Activated naive CD4-positive, alpha-beta T cell treated with anti-CD3 and anti-CD28 coated beads, Interleukin-2, amount 50 U/mL, for 72 hours (primary cell): ENCODE measurements at places on chromosomes 5 and 9.

GRCh38 chr9:18184401-18184800 is 289.6 kb upstream of the ADAMTSL1 start:
- DNase-seq = no peak

- DNase-seq = no peak
Observed at GRCh38 chr9:111839987-111840386, 45.2 kb upstream of the SHOC1 start.

DNA sequence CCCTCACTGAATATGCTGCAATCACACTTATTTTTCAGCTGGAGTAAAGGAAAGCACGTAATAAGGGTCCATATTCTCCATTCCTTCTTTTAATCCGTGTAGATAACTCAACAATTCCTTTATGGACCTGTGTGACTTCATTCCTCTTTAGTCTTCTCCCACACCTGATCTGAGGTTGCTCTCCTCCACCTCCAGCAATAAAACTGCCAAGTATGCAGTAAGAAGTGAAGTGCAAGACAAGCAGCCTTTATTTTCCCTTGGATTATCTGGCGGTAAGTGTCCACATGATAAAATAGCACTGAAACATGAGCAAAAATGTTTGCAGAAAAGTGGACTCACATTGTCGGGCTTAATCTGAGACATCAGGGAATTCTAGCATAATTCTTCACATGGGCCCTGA is 13.8 kb downstream of the DEPDC1B start:
- no peak for DNase-seq

GRCh38 chr9:129834489-129835127 is 467 bp downstream of the C9orf78 start:
- DNase-seq = no peak

DNA sequence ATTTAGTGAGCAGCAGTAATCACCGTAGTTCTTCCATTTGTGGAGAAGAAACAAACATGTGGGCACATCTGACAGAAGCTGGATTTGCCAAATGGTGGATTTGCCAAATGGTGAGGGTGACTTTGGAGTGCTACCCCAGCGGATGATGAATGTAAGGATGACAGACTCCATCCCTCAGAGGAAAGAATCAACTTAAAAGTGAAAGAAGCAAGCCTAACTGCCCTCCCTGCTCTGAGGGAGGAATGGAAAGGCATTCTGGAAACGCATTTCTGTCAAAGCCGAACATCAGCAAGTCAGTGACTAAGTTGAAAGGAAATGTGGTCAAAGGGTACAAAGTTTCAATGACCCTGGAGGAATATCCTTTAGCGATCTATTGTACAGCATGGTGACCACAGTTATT is 143.5 kb downstream of the GPBP1 start:
- no peak for DNase-seq

DNA sequence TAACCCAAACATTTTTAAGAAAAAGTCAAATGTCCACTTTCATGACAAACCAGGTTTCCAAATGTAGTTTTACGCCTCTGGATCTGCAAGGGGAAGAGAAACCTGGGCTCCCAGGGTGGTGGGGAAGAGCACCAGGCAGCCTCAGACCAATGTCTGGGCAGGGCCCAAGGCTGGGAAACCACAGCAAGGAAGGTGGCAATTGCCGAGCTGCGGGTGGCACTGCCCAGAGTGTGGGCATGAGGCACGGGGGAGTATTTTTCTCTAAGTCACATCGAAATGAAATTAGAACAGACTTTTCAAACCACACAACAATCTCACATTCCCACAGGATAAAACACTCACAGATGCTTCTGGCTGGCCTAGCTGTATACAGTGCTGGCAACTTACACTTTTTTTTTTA is 32.6 kb upstream of the RASGEF1C start:
- no peak for DNase-seq

GRCh38 chr9:1490341-1491232 is 440.4 kb downstream of the DMRT2 start:
- no peak for DNase-seq

- no peak for DNase-seq
Observed at GRCh38 chr9:85302938-85303756, 438.6 kb downstream of the AGTPBP1 start.

DNA sequence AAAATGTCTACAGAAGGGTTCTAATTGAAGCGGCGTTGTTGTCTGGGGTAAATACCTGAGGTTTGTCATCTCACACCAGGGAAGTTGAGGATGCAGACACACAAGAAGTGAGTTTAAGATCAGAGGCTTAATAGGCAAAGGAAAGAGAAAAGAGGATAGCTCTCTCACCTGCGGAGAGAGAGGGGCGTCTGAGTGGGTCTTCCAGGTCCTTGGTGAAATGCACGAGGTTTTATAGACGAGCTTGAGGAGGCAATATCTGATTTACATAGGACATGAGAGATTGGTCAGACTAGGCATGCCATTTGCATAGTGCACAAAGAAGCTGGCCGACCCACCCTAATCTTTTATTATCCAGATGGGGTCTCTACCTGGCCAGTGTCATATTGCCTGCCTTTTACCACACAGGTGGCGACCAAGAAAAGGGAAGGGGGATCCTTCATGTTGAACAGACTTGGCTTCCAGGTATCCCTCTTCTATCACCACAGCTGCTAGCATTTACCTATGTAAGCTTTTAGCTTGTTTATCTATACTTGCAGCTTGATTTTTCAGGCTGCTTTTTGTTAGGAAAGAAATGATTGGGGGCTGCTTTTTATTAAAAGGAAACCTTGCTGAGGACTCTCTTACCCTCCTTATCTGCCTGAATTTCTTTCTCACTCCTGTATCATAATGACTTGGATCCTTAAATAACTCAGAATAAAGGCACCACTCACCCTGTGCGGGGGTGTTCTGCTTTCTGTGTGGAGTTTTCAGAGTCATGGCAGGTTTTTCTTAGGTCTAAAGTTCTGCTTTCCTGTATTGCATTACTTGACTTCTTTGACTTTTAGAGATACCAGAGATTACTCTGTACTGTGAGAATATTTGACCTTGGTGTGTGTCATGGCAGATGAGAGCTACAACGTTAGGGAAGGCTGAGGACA is 9.4 kb upstream of the GLT6D1 start:
- no peak for DNase-seq

DNA sequence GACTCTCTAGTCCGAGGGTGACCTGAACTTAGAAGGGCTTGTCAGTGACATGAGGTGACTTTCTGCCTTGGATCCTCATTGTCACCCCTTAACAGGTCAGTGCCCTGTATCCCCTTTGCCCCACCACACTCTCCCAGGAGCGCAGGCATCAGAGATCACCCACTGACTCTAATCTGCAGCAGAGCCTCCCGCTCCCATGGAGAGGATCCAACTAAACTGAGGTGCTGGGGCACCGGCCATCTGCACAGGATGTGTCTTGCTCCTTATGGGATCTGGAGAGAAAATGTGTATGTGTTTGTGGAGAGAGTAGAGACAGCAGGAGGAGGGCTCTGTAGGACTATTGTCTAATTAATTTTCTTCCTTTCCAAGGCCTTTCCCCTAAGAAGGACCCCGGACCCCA is 213.7 kb downstream of the ROR2 start:
- DNase-seq = no peak

DNA sequence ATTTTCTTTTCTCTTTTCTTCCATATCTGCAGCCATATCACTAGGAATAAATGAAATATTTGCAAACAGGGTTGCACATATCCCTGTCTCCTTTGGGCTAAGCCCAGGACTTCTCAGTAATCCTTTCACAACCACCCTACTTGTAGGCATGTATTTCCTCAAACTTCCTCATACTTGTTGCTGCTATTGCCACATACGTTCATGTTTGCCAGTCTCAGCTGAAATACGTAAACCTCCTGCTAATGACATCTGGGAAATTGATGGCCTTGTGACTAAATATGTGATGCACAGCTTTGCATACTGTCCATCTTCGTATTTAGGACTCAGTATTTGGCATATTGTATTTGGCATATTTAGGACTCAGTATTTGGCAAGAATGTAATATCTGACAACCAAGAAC is 224.6 kb downstream of the PLK2 start:
- no peak for DNase-seq

DNA sequence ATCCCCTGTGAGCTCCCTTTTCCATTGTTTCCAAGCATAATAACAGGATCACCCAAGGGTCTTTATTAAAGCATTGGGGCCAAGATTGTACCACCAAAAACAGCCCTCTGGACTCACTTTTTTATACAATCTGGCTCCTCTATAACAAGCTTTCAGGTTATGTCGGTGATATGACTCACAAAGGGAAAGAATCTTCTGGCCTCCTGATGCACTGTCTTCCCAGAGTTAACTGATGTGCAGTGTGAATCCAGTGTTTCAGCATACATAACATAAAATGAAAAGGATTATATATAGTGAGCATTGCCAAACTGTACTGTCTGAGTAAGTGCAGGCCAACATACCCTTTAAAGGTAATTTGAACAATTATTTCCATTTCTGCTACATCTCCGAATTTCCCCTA is 33.9 kb upstream of the MAN2A1 start:
- no peak for DNase-seq

- no peak for DNase-seq
Observed at GRCh38 chr9:133513214-133514100, 11.3 kb downstream of the MYMK start.

DNA sequence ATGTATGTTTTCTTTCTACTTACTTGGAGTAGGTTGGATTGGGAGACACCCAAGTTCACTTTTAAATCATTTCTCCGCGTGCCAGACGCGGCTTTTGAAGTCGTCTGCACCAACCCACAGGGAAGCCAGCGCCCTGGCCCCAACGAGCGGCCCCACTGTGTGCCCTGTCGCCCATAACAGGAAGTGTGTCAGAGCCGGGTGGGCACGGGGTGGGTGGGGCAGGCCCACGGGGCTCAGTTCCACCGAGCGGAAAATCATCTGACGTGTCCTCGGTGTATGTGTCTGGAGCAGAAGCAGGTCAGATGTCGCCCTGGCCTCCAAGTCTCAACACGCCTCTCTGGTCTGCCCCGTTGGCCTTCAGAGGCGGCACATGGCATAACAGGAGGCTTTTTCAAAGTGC is 22.7 kb upstream of the SMIM23 start:
- DNase-seq = no peak

- DNase-seq = no peak
Observed at GRCh38 chr9:115855458-115856133, 298.0 kb upstream of the PAPPA start.

- DNase-seq = no peak
Observed at GRCh38 chr9:131473198-131473885, 29.4 kb upstream of the POMT1 start.

GRCh38 chr9:87428659-87429058 is 69.0 kb upstream of the DAPK1 start:
- DNase-seq = no peak

- peak; percentile 28 for DNase-seq
Observed at GRCh38 chr5:172494630-172495505, 40.5 kb upstream of the SH3PXD2B start.

GRCh38 chr5:78537821-78538220 is 110.8 kb downstream of the LHFPL2 start:
- DNase-seq = no peak

GRCh38 chr9:129170229-129170628 is 7.8 kb downstream of the IER5L start:
- no peak for DNase-seq

DNA sequence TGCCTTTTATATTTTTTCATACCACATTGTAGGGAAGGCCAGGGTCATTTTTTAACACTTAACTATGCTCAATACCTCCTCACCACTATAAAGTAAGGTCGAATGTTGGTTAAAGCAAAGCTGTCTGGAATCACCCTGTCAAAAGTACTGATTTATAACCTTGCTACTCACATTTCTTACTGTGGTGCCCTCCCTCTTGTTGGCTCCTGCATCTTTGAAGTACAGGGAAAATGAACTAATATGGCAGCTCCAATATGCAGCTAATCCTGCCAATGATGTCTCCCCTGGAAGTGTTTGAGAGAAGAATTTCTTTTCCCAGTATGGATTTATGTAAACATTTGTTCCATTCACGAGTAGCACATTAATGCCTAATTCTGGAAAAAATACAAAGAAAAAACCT is 108.4 kb upstream of the RPS23 start:
- DNase-seq = no peak

DNA sequence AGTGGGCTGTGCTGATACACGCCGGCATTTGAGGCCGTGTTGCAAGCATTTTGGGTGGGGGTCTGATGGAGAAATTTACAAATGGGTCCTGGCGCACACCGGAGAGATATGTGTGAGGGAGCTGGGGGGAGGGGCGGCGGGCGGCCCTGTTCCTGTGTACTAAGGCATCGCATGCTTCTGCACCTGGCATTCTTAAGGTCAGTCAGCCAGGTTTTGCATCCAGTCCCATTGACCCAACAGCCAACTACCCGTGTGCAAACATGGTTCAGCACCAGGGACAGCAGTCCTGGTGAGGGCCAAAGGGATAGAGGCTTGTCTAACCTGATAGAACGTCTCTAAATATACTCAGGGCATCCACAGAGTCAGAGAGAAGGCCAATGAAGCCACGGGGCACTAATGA is 839 bp downstream of the GABRG2 start:
- no peak for DNase-seq

GRCh38 chr5:2738700-2739359 is 12.6 kb downstream of the IRX2 start:
- no peak for DNase-seq

DNA sequence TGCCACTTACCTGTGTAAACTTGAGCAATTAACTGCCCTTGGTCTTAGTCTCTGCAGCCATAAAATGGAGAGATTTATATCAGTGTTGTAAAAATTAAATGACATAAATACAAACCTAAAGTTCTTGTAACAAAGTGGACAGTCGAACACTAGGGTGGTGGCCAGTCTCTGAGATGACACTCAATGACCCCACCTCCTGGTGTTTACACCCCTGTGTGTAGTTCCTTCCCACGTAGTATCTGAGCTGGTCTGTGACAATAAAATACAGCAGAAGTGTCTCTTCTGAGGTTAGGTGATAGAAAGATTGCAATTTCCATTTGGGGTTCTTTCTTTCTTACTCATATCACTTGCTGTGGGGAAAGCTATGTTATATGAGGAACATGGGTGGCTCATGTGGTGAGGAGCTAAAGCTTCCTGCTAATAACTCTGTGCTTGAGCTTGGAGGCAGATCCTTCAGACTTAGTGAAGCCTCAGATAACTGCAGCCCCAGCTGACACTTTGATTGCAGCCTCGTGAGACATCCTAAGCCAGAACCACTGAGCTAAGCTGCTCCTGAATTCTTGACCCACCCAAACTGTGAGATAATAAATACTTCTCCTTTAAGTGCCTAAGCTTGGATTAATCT is 173.4 kb upstream of the CHD1 start:
- DNase-seq = no peak

- no peak for DNase-seq
Observed at GRCh38 chr9:68933434-68934328, 80.2 kb downstream of the PRKACG start.

GRCh38 chr9:29439961-29440360 is 1866.7 kb upstream of the C9orf72 start:
- DNase-seq = no peak

DNA sequence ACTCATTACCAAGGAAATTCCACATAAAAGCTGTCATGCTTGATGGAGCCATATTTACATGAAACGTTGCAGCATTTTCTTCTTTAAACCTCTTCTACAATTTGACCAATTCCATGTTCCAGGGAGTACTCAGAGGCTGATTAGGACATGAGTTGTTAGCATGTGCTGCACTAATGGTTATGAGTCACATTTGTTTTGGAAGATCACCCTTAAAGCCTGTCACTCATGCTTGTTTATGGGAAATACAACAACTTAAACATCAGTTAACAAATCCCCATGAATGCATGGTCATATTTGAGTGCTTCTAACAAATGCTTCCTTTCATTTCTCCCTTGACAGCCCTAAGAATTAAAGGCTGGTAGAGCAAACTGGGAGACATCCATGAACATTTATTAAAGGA is 156.1 kb downstream of the GHR start:
- no peak for DNase-seq

GRCh38 chr5:145589063-145589462 is 246.1 kb downstream of the PRELID2 start:
- no peak for DNase-seq
